ENCODE measurements at places on chromosomes 1 and 21.

- DNase-seq: no peak
Observed at GRCh38 chr1:204598319-204598969, 82.2 kb downstream of the MDM4 start.

GRCh38 chr1:12153181-12153785, 13.5 kb upstream of the TNFRSF1B start:
- DNase-seq: no peak

DNA sequence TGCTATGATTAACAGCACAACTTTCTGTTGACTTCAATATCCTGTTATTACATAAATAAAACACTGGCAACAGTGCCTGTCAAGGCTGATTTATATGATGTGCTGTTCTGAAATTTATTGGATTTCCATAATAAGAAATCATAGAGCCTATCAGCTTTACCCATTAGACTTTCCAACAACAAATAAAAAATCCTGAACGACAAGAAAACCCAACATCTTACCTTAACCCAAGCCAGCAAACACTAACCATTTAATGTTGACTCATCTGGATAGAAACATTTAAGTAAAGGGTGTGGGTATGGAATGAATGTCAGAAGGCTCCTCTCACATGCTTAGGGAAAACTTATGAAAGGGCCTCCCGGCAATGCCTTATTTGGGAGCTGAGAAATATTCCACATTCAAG, 165.1 kb downstream of the SLC45A1 start:
- DNase-seq: no peak

DNA sequence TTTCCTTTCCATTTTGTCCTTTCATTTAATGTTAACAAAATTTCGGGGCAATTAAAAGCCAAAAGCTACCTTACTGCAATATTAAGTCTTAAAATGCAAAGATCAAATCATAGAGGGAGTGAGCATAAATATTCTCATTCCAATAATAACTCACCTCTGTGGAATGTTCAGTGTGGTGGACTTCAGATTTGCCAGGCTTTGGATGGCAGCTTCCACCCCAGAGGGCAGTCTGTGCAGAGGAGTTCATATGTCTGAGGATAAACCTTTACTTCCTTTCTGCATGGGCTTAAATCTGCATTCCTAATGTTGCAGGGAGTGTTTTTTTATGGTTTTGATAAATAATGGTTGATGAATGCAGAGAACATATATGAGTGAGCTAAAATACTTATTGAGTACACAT, 16.3 kb downstream of the KIAA0040 start:
- DNase-seq: no peak
